Nucleus accumbens (tissue), 56 donors: ENCODE measurements at places on chromosomes 1 and 21.

DNA sequence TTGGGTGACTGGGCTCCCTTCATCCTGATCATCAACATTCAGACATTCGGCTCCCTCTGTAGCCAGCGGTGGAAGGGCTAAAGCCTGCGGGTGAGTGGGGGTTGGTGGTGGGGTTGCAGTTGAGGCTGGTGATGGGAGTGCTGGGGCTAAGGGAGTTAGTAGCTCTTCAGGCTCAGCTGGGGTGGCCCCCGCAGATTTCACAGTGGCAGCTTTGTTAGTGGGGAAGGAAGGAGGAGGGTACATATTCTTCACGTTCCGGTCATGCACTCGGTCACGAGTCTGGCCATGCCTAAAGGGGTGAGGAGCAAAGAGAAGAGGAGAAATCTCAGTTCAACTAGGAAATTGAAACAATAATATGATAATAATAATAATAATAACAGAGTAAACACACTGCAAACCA is 6.8 kb downstream of the PSMB4 start:
- no peak for DNase-seq

- DNase-seq = no peak
Measured at GRCh38 chr1:27161594-27161993, 6.7 kb upstream of the SLC9A1 start.

DNA sequence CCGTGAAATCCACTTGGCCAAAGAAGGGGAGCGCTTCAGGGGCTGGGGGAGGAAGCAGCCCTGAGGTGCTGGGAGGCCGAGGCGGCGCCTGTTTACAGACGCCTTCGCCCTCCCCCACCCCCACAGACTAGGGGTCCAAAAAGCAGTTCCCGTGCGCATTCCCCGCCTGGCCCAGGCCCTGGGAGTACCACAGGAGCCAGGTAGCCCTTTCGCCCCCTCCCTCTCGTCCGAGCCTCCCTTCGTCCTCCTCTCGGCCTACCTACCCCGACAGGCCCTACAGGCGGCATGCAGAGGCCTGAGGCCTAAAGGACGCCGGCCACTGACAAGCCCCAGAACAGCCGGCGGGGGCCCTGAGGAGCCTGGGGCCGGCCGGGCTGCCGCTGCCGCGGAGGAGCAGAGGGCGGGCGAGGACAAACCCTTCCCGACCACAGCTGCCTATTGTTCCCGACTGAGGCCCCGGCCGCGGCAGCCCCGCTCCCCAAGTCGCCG is 522 bp downstream of the RC3H1 start:
- DNase-seq = no peak

DNA sequence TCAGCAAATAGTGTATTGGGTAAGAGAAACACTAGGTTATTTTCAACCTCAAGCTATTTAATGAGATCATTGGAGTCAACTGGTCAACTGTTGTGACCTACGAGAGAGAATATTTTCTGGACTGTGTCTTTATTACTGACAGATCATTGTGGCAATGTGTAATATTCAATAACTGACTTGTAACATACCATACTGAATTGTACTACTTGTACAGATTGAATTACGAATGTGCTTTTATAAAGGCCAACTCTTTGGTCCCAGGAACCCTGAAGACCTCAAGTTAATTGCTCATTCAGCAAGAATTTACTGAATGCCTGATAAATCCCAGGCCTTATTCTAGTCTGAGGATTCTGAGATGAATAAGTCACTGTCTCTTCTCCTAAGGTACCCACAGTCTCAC is 56.1 kb upstream of the CAMK1G start:
- no peak for DNase-seq

GRCh38 chr1:21669258-21670058 is at the start of gene RAP1GAP:
Gene RAP1GAP, minus strand, starts transcription at chr1:21669357. Its CDS starts 49,325 bp downstream, at chr1:21620032.
- no peak for DNase-seq

DNA sequence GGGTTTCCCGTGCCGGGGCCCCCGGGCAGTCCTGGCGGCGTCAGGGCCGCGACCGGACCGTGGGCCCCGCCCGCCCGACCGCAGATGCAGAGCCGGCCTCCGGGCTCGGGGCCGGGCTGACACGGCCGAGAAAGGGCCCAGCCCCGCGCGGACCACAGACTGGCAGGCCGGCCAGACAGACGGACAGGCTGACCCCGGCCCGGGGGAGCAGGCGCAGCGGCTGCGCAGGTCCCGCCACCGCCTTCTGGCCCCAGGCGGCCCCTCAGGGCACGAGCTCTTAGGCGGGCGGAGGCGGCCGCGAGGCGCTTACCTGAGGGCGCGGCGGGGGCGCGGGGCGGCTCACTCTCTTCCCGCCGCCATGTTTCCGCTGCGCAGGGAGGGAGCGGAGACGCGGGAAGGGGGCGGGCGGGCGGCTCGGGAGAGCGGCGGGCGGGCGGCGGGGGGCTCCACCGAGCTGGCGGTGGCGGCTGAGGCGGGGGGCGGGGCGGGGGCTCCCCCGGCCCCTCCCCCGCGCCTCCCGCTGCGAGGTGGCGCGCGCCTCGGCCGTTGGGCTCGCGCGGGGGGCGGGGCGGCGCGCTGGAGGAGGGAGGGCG is at the start of gene SCMH1:
TSS of gene SCMH1 (minus strand) at position 558 of the 593 bp plus-strand sequence. CDS start 56,173 bp downstream, outside the sequence.
- peak; percentile 35 for DNase-seq

GRCh38 chr1:58879464-58879863 is 95.6 kb upstream of the JUN start:
- no peak for DNase-seq

GRCh38 chr1:40788561-40789341 is 5.2 kb downstream of the KCNQ4 start:
- no peak for DNase-seq

DNA sequence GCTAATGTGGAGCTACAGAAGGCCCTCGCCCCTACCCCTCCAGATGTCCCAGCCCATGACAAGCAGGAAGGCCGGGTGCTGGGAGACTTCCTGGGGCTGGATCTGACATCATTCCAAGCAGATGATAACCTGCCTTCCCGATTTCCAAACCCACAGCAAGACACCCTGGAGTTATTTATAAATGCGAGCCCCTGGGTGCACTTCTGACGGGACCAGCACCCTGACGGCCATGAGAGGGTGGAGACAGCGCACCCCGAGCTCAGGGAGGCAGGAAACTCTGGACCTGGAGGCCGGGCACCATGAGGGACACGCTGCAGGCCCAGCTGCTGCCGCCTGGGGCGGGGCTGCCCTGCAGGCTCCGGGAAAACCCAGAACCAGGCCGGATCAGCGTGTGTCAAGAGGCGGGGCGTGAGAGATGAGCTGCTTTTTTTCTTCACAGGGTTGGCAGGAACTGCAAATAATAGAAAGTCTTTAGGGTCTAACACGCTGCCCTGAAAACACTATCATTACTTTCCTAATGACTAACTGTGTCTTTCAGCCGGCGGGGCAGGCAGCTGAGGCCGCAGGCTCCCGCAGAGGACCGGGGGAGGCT is 2.5 kb upstream of the PCBP3 start:
- DNase-seq = no peak

GRCh38 chr1:103145449-103145848 is 37.1 kb upstream of the COL11A1 start:
- DNase-seq = no peak

GRCh38 chr1:3473381-3473844 is 18.9 kb downstream of the ARHGEF16 start:
- DNase-seq = peak; percentile 38

DNA sequence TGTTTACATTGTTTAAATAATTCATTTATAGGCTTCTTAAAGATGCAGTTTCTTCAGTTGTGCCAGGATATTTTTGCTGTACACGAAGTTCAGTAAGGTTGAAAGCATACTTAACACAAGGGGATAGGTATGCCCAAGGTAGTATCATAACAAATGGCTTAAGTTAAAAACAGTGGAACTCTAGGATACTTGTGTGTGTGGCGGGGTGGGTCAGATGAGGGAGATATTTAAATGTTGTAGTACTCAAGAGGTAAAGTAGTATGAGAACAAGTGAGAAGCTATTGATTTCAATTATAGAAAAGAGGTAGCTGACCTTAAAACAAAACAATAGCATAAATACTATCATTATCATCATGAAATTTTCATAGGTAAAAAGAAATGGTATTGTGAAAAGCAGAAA is 6.2 kb downstream of the LRRC7 start:
- no peak for DNase-seq

DNA sequence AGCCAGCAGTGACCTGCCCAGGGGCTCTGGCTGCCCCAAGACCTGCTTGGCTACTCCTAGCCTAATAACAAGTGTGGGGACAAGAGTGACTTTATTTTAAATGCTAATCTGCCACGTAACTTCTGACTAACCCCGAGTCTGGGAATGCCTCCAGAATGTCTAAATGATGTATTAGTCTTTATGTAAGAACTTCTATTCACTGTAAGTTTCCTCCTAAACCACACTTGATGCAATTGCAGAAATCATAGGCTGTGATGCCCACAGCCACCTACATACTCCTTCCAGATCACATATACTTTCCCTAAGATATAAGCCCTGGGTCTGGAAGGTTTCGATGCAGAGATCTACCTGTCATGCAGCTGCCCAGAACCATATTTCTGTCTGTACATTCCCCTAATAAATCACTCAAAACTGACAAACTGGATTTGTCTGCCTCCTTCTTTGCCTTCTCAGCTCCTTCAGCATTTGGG is 5.9 kb upstream of the VPS45 start:
- no peak for DNase-seq

- DNase-seq = no peak
Measured at GRCh38 chr1:11615090-11615489, 39.1 kb downstream of the FBXO2 start.

DNA sequence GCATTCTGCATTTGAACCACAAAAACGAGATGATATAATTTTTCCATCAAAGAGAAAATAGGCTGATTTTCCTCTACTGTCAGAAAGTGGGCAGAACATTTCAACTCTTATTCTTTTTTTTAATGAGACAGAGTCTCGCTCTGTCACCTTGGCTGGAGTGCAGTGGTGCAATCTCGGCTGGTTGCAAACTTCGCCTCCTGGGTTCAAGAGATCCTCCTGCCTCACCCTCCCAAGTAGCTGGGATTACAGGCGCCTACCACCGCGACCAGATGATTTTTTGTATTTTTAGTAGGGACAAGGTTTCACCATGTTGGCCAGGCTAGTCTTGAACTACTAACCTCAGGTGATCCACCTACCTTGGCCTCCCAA is 11.6 kb downstream of the DSTYK start:
- DNase-seq = no peak

DNA sequence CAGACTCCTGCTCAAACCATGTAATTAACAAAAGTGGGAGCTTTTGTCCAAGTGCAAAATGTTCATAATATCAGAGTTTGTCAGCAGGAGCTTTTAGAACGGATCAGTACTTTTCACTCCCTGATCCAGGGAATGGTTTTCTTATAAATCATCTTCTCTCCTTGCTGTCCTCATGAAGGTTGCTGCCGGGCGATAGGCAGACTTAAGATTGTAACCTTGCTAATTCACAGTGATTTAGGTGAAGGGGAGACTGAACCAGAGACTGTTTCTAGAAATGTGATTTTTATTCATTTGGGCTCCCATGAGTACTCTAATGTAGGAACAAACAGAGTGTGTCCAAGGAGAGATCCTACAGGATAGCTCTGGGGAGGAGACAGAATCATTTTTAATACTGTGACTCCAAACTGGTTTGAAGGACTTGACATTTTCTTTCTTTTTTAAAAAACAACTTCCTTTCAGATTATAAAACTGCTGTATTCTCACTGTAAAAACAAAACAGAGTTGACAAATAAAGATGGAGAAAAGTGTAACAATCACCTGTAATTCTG is 23.7 kb downstream of the ELAVL4 start:
- DNase-seq = no peak

- no peak for DNase-seq
Measured at GRCh38 chr1:196271212-196271947, 336.9 kb downstream of the KCNT2 start.

GRCh38 chr1:113783254-113784103 is 24.2 kb upstream of the PHTF1 start:
- no peak for DNase-seq

DNA sequence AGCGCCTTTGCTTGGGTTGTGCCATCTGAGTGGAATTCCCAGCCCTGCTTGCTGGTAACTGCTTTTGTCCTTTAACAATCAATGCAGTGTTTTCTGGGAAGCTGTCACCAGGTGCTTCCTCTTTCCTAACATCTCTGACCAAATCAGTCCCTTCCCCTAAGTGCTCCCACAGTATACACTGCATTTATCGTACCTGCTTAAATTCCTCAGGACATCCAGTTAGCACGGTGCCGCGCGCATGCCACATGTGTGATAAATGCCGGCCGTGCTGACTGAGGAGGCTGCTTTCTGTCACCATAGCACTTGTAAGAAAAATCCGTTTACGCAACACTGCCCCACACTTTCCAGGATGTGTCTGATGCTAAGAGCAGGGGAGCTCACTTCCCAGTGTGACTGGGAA is 115.4 kb downstream of the BCAR3 start:
- no peak for DNase-seq

GRCh38 chr1:22850681-22851080 is 122.0 kb downstream of the LACTBL1 start:
- DNase-seq = no peak

GRCh38 chr1:47436979-47437446 is 831 bp upstream of the FOXD2 start:
- no peak for DNase-seq

GRCh38 chr1:82799261-82799660 is 998.5 kb downstream of the ADGRL2 start:
- DNase-seq = no peak

DNA sequence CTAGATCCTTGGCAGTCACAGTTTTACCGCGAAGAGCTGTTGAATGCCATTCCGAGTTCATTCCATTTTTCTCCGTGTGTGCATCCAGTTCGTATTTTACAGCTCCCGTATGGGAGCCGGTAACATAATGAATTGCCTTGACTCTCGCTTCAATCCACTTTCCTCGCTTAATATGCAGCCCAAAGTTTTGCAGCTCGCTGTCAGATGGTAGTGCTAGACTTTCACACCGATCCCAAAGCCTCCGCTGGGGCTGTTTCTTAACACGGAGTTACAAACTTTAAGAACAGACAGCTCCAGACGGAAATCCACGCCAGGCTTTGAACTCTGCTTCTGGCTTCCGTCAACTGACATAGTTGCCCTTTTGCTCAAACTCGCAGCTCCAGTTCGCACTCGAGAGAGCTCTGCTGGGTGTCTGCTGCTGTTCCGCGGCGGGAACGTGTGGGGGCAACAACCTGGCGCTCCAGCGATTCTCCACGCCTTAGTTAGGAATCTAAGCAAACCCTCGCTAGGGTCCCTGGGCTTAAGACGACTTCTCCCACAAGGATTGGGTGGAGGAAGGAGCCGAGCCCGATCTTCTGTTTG is 3.5 kb upstream of the ARID1A start:
- DNase-seq = peak; percentile 81
